ENCODE measurements at places on chromosomes 6 and 20.
A peak's percentile ranks its signal among the peaks of the same experiment; 100 is the strongest.

- peak; percentile 50 for DNase-seq
Observed at GRCh38 chr6:130020073-130020906, 1.9 kb downstream of the L3MBTL3 start.

- DNase-seq: no peak
Observed at GRCh38 chr6:91181416-91181815, 594.5 kb upstream of the MAP3K7 start.

DNA sequence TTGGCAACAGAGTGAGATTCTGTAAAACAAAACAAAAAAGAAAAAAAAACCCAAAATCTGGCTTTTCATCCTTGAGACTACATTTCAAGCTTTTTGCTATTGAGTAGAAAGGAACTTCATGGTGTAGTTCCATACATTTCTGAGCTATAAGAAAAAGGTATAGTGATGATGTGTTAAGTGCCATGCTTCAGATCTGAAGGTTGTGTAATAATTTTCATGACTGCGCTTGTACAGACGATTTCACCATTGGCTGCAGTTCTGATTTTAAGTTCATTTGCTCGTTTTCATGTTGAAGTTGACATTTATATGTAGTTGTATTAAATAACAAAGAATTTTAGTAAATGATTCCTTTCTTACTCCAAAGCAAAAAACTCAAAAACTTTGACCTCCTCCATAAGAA, 247.6 kb downstream of the ARID1B start:
- DNase-seq: no peak

- DNase-seq: no peak
Observed at GRCh38 chr6:52661551-52661950, 9.4 kb upstream of the TMEM14A start.

DNA sequence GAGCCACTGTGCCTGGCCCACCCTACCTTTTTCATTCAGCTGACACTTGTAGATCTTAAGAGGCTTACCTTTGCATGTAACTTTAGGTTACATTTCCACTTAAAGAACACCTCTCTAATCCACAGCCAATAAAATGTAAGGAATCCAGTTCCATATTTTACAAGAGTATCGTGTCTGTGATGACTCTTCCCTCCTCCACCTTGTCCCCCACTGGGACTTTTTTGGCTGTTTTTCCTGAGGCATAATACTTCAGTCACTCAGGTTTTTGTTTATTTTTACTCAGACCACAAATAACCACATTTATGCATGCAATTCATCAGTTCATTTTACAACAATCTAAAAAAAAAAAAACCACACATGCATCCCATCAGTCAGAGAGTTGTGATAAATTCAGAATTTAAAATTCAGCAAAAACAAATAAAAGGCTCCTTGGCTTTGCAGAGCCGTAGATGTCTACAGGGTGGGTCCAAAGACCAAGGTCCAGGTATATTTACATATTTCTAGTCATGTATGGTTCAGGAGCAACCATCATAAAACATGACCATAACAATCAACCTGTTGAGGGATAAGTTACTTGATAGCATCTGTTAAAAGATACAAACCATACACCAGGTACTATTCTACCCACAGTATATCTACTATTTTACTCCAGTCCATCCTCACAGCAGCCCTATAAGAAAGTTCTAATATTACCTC, 9.9 kb downstream of the ATXN1 start:
- DNase-seq: no peak

- no peak for DNase-seq
Observed at GRCh38 chr6:144895313-144896278, 610.5 kb downstream of the UTRN start.

GRCh38 chr20:5797843-5798462, 47.8 kb downstream of the SHLD1 start:
- DNase-seq: no peak

DNA sequence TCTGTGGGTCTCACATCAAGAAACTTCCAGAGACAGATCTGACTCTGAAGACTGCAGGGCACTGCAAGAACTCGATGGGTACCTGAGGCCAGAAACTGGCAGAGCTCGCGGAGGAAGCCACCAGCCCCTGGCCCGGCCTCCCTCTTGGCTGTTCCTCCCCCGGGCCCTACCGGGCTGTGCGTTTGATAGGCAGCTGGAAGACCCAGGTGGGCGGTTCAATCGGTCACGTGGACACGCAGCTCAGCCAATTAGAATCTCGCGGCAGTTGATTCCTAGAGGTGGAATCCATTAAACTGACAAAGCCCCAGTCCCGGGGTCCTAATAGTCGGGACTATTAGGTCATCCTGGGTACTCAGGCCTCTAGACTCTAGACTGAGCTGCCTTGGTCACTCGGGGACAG, 154.2 kb upstream of the PROKR2 start:
- DNase-seq: no peak

DNA sequence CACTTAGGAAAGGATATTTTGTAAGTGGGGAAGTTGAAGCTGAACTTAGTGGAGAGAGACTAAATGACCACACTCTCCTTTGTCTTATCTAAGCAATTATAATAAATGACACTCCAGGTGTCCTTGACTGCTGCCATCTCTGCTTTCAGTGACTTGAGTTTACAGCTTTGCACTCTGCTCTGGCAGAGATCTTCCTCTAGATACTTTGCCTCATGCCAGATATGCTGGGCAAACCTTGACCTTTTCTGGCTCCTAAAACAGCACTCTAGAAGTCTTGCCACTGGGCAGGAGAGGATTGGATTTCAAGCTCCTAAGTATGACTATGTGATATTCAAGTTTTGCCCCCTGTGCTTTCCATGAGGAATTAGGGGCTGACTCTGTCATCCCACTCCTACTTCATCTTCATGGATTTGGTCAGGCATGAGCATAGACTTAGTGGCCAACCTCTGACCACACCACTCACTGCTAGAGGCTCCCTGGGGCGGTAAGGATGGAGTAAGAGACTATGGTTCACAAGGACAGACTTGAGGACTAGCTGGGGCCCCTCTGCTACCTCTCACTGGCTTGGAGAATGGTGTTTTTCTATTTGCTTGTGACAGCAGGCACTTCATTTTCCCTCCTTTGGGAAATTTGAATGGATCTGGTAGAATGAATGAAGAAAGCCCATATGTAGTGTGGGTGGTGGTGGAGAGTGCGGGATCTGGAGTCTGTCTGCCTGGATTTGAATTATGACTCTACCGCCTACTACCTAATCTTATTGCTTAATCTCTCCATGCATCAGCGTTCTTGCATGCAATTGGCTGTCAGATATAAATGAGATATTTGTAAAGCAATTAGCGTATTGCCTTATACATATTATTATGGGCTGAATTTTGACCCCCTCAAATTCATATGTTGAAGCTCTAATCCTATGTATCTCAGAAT, 191.4 kb downstream of the REV3L start:
- DNase-seq: no peak

DNA sequence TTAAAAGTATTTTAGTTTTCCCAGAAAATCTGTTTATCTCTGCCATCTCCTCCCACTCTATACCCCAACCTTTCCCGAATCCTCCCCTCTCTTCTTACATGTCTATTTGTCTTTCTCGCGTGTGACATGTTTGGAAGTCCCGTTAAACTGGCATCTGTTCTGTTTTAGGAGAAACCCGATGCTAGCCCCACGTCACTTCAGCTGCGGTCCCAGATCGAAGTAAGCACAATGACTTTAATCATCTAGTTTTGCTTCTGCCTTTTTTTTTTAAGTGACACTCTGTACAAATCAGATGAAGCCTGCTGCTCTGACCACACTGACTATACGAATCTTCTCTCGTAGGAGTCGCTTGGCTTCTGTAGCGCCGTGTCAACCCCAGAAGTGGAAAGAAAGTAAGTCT, 97.4 kb downstream of the SASH1 start:
- no peak for DNase-seq

GRCh38 chr6:34055223-34055933, 90.5 kb downstream of the GRM4 start:
- peak; percentile 65 for DNase-seq

- no peak for DNase-seq
Observed at GRCh38 chr6:148620579-148621298, 126.1 kb upstream of the UST start.

GRCh38 chr6:47019941-47020340, 22.2 kb downstream of the ADGRF1 start:
- DNase-seq: no peak

DNA sequence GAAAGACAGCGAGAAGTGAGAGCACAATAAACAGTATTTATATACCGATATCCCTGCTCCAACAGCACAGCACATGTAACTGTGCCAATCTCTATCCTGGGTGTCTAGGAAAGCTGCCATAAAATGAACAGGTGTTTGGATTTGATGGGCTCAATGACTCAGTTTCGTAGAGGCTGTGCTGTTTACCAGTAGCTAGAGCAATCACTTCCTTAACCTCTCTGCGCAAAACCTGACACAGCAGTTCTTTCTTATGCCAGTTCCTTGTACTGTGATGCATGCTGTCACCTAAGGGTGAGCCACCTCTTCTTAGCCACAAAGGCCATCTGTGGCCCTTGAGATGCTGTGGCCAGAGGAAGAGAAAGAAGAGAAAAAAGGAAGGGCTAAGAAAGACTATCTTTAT, 59.3 kb downstream of the SHPRH start:
- no peak for DNase-seq

- no peak for DNase-seq
Observed at GRCh38 chr6:159126590-159126989, 42.6 kb upstream of the FNDC1 start.

- no peak for DNase-seq
Observed at GRCh38 chr20:64053841-64054661, 4.6 kb upstream of the SOX18 start.

GRCh38 chr6:168157272-168158212, 78.5 kb upstream of the FRMD1 start:
- no peak for DNase-seq

GRCh38 chr20:31484001-31484400, 8.9 kb downstream of the REM1 start:
- no peak for DNase-seq

GRCh38 chr20:56634735-56635385, 5.8 kb downstream of the TFAP2C start:
- no peak for DNase-seq

DNA sequence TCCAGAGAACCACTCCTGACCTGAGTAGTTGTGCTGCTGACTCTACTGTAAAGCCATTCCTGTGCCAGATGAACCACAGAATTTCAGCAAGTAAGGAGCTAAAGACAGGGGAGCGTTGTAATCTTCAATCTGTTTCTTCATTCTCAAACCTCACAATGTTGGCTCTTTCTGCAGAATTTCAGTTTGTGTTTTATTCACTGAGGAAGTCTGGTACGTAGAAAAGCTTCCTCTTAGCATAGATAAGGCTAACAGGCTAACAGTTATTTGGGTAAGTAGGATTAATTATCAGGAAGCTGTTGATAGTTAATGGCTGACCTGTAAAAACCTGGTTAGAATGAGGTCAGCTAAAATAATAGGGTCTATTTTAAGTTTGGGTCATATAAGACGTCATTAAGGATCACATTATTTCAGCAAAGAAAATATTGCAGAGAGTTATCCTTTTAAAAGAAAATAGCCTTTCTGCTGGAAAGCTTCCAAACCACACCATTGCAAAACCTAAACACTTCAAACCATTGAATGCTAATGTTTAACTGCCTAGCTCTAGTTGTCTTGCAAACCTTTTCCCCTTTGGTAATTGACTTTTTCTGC, 14.1 kb upstream of the TENT5A start:
- no peak for DNase-seq

DNA sequence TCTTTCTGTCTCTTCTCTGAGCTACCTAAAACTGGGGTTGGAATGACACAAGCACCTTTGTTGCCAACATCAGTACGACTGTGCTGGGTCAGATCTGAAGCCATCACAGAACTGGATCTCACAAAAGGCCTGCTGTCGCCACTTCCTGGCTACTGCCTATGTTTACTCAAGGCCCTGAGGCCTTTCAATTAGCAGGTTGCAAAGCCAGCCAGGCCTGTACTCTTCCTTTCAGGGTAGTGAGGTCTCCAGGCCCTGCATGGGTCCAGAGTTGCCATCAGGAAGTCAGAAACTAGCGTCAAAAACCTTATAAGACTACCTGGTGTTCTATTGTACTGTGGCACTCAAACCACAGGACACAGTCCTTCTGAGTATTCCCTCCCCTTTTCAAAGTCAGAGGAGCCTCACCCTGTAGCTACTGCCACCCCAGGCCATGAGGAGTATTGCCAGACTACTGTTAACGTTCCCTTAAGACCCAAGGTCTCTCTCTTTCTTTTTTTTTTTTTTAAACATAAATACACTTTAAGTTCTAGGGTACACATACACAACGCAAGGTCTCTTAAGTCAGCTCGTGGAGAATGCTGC, 937.4 kb upstream of the GJE1 start:
- DNase-seq: no peak

DNA sequence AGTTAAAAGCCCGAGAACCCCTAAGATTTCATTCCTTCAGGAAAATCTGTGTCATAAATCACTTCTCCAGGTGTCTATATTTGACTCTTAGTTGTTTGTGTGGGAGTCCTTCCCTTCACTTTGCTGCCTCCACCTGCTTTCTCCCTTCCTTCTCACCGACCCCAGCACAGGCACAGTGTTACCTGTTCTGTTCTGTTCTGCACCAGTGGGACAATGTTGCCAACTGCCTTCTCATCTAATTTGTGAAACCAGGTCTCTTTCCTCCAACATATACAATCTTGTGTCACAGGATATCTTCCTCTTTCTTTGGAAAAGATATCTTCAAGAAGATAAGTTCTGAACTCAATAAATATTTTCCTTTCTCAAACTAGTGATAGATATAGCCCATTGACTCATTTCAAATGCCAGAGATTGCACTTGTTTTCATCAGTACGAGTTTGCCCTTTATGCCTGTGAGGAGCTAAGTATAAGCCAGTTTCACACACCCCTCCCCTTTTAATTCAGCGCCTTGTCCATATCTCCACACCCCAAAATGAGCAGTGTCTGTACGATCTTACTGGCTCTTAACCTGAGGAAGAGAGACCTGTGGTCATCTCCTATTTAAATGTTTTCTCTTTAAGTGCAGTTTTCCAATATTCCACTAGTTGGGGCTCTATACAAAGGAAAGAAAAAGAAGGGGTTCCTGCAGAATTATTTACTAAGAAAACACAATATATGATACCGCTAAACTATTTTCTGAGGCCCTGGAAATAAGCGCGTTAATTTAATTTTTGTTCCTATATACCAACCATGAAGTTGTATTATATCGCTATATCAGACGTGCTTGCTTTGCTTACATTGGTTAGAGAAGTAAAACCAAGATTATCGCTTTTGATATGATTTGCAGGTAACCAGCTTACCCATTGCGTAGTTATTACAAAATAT, 81.6 kb upstream of the PREP start:
- no peak for DNase-seq

- no peak for DNase-seq
Observed at GRCh38 chr20:21570285-21570992, 56.6 kb upstream of the NKX2-2 start.

GRCh38 chr6:91081452-91082067, 494.7 kb upstream of the MAP3K7 start:
- no peak for DNase-seq

GRCh38 chr20:61930776-61931475, 134.8 kb downstream of the TAF4 start:
- DNase-seq: no peak

GRCh38 chr6:165200178-165200577, 109.2 kb downstream of the C6orf118 start:
- DNase-seq: no peak
